Activated CD4-positive, alpha-beta T cell treated with anti-CD3 and anti-CD28 coated beads for 24 hours (primary cell): ENCODE measurements at places on chromosomes 6 and 20.
A peak's percentile ranks its signal among the peaks of the same experiment; 100 is the strongest.

DNA sequence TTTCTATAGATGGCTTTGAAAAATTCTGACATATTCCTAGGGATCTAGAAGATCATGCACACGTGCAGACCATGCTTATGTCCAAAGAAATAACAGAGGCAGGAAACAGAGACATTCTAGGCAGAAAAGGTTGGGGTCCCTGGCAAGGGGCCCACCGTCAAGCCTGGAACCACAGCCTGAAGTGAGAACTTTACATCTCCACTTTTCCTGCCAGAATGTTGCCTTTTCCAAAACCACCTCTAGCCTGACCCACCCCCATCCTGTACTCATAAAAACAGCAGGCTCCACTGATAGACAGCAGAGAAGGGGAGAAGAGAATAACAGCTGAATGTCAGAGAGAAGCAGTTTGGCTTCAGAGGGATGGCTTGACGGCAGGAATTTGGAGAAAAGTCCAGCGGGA, 257.3 kb upstream of the NT5E start:
- no peak for DNase-seq

DNA sequence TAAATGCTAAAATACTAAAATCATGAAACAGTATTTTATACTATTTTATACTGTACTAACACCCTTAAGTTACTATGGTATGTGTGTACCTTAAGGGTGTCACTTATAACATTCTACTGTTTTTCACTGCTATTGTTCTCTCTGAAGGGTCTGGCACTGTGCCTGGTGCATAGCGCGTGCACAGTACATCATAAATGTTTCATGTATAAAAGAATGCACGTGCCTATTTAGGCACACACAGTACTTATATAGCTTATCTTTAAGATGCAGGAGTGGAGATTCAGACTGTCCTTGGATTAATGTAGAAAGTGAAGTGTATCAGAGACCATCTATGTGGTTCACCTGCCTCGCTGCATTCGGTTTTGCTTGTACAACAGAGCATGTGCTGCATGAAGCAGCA, 64.0 kb upstream of the SGK1 start:
- no peak for DNase-seq

- no peak for DNase-seq
These were observed 38.9 kb upstream of the STX16 start for GRCh38 chr20:58612121-58612691.

DNA sequence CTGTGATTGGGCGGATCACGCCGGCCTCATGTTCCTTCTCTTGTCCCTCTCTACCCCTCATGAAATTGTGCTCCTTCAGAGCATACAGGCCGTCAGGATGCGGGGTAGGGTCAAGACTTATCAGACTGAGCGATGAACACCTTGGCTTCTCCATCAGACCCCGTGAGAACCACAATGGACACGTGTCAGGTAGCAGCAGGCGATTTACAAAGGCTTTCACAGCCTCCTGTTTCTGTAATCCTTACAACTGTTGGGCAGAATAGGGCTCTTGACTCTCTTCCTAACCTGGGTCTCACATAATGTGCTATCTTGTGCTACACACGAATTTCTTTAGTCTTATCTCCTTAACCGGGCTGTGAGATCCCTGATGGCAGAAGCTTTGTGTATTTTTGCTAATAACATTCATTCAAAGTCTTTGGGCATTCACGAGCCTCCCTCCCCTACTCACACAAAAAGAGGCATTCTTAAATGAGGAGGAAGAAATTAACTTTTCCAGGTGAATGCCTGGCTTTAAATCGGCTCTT, 122.9 kb upstream of the SLC22A23 start:
- DNase-seq, result no peak

GRCh38 chr20:55067158-55067825, 591.9 kb downstream of the DOK5 start:
- no peak for DNase-seq

- DNase-seq, result no peak
These were observed 21.5 kb upstream of the MAS1L start for GRCh38 chr6:29509239-29509638.

GRCh38 chr20:1856424-1856823, 38.8 kb upstream of the SIRPA start:
- no peak for DNase-seq

GRCh38 chr6:148431413-148431812, 88.8 kb downstream of the SASH1 start:
- no peak for DNase-seq

DNA sequence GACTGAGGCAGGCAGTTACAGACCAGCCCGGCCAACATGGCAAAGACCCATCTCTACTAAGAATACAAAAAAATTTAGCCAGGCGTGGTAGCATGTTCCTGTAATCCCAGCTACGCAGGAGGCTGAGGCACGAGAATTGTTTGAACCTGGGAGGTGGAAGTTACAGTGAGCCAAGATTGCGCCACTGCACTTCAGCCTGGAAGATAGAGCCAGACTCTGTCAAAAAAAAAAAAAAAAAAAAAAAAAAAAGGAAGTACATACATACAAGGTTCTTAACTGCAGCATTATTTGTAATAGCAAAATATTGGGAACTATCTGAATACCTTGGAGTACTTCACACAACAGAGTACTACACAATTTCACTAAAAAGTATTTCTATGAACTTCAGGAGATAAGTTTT, 183.5 kb upstream of the OLIG3 start:
- DNase-seq, result no peak

- DNase-seq, result no peak
These were observed 68.5 kb downstream of the MAP3K5 start for GRCh38 chr6:136723780-136724179.

- no peak for DNase-seq
These were observed 1.2 kb upstream of the R3HDML start for GRCh38 chr20:44335675-44336074.

- no peak for DNase-seq
These were observed 21.0 kb upstream of the RNF217 start for GRCh38 chr6:124941259-124941658.

- no peak for DNase-seq
These were observed 893 bp downstream of the POLR1H start for GRCh38 chr6:30061858-30062458.

DNA sequence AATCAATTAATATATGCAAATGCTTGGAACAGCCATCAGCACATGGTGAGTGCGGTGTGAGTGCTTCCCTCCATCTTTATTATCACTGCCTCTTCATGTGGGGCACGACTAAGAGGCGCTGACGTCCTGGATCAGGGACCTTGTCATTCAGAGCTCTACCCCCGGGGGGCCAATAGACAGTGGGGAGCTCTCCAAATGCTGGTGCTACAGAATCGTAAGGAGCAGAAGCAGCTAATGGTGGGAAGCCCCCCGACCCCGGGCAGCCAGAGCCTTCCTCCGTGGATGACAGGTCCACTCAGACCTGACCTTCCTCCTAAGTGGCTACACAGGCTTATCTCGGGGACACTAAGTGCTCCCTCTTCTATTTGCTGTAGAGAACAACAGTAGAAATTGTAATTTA, 257.5 kb upstream of the PMEPA1 start:
- DNase-seq, result no peak

- no peak for DNase-seq
These were observed 87.2 kb downstream of the CD40 start for GRCh38 chr20:46205349-46205748.

DNA sequence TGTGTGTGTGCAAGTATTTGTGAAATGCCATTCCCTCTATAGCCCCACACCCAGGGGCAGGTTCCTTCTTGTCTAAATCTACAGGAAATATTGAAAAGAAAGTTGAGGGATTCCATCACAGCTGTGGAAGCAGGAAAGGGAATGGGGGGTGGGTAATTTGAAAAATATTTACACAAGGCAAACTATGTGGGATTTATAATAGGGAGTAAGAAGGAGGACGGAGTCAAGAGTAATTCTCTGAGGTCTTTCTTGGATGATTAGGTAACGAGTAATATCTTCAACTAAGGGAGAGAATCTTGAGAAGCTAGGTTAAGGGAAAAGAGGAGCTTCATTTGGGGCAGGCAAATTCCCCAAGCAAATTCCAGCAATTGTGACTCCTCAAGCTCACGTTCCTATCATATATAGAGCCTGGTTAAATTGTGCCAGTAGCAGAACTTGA, 113.5 kb upstream of the SGK1 start:
- no peak for DNase-seq

GRCh38 chr6:80942911-80943310, 809.6 kb downstream of the TENT5A start:
- DNase-seq, result no peak

DNA sequence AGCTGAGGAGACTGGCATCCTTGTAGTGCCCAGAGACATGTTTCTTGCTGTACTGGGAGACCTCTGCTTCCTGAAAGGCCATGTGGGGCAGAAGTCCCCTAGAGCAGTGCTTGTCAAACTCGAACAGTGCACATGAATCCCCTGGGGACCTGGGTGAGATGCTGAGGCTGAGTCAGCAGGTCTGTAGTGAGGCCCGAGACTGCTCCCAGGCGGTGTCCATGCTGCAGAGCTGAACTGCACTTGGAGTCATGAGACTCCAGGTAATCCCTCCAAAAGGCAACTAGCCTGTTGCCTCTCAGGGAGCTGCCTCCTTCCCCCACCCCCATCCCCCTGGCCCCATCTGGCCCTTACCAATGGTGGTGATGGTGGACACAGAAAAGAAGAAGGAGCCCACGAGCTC, 3.7 kb downstream of the KCNK17 start:
- DNase-seq, result no peak

- DNase-seq, result no peak
These were observed 125.4 kb downstream of the FYN start for GRCh38 chr6:111747829-111748228.

GRCh38 chr6:122673343-122673961, 63.2 kb downstream of the PKIB start:
- DNase-seq, result no peak

GRCh38 chr6:1552296-1552761, 57.4 kb upstream of the FOXC1 start:
- no peak for DNase-seq

DNA sequence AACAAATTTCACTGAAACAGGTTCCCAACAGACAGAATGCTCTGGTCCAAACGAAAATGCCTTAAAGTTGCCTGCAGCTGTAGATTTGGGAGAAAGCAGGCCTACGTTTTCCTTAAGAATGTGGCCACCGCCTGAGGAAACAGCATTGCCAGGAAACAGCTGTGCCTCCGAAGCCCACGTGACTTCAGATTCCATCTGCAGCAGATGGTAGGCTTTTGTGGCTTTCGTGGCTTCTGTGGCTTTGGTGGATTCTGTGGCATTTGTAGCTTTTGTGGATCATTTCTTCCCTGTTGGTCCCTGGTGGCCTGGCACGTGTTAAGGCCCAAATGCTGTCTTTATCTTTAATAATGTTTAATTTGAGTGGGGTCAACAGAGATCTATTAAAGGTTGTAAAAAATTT, 222.9 kb downstream of the TTLL2 start:
- DNase-seq, result no peak

DNA sequence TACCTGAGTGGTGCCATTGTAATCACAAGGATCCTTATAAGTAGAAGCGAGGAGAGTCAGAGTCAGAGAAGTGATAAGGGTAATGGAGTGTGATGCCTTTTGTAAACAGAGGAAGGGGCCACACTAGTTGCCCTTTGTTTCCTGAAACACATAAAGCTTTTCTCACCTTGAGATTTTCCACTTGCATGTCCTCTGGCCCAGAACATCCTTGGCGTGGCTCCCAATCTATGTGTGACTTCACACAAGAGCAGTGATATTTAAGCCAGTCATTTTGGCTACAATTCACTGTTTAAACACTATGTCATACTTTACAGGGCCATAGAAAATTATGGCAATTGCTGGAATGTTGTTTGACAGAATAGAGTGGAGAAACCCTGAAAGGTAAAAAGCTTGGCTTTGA, 121.2 kb upstream of the BTN3A2 start:
- DNase-seq, result no peak

- DNase-seq, result no peak
These were observed 4.9 kb downstream of the SMPD2 start for GRCh38 chr6:109445382-109445781.

DNA sequence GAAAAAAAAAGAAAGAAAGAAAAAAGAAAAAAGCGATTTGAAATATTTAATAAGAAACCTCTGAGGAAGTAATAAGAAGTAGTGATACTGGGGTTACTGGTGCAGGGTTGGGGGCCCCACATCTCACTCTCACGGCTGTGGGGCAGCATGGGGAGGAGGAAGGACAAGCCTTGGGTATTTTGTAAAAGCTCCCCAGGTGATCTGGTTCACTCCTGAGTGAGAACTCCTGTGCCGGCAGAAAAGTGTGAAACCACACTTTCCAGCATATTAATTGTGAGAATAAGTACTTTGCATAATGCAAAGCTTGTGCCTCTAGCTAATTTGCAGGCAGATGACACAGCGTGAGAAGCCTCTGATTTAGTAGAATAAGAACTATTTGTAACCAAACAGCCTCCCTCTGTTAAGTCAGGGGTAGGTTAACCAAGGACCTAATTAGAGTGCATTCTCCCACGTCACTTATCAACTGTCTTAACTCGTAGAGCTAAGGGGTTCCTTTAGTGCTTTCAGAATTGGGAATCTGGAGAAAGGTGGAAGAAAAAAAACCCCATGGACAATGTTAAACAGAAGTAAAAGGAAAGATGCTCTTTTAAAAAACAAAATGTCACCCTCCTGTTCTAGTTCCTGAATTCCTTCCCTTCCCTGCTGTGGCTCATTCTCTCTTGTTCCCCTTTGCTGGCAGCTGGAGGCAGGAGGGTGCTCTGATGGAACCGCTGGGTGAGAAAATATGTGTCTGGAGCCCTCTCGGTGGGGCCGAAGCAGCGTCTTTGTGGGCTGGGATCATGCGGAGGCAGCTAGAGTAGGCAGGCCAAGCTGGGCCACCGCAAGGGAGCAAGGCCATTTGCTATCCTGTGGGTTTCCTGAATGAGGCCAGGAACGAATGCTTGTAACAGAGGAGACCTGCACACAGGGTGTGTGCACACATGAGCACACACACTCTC, 108.7 kb downstream of the FYN start:
- DNase-seq, result peak; percentile 40

- peak; percentile 60 for DNase-seq
These were observed 63.6 kb downstream of the GTF2H5 start for GRCh38 chr6:158231551-158232315.

- no peak for DNase-seq
These were observed 18.5 kb downstream of the ATP9A start for GRCh38 chr20:51749674-51750036.

- no peak for DNase-seq
These were observed 13.7 kb upstream of the UBE2V1 start for GRCh38 chr20:50126662-50127061.

- DNase-seq, result no peak
These were observed 134.4 kb upstream of the TMEM170B start for GRCh38 chr6:11403035-11403601.

GRCh38 chr6:107083047-107083768, 32.1 kb downstream of the BEND3 start:
- DNase-seq, result no peak

DNA sequence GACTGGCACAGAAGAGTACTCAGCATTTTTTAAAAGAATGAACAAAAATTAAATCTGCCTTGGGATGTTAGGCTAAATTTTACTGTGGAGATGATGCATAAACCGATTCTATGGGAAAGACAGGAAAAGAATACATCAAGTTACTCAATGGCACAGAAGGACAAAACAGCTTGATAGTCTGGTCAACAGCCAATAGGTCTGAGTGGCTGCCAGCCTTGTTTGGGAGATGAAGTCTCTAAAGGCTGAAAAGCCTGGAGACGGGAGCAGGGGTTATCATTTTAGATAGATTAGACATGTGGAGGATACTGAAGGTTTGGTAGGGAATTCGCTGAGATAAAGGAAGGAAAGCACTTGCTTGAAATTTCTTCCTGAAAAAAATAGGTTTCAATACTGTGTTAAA, 56.3 kb upstream of the LAMA2 start:
- DNase-seq, result no peak

GRCh38 chr6:15906420-15907016, 222.4 kb upstream of the MYLIP start:
- no peak for DNase-seq
